ENCODE measurements at places on chromosomes 16 and 17.
A peak's percentile ranks its signal among the peaks of the same experiment; 100 is the strongest.

DNA sequence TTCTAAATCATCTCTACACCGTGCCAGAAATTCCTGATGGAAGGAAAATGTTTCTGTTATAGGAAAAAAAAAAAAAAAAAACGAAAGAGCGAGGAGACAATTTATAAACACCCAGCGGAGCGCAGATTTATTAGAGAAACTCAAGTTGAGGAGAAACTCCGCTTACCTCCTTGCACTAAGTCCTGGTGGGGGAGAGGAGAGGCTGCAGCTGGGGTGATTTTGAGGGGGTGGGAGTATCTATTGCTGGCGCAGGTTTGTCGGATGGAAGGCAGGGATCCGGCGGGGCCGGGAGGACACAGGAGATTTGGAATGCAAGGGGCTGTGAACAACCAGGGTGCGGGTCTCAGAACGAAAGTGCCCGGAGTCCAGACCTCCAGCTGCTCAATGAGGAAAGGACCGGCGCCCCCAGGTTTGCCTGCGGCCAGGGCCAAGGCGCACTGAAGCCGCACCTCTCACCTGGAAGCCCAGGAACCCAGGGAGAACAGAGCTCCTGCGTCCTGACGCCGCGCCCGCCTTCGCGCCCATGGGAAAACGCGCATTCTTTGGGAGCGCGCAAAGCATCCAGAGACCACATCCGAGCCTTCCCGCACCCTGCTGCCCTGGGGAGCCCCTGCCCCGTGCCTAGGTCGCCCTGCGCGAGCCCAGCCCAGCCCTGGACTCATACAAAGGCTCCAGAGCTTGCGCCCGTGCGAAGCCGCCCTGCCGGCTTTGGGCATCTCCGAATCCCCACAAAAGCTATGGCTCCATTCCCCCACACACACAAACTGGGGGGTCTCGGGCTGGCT lies 2.6 kb upstream of the HOXB8 start:
- no peak for DNase-seq

DNA sequence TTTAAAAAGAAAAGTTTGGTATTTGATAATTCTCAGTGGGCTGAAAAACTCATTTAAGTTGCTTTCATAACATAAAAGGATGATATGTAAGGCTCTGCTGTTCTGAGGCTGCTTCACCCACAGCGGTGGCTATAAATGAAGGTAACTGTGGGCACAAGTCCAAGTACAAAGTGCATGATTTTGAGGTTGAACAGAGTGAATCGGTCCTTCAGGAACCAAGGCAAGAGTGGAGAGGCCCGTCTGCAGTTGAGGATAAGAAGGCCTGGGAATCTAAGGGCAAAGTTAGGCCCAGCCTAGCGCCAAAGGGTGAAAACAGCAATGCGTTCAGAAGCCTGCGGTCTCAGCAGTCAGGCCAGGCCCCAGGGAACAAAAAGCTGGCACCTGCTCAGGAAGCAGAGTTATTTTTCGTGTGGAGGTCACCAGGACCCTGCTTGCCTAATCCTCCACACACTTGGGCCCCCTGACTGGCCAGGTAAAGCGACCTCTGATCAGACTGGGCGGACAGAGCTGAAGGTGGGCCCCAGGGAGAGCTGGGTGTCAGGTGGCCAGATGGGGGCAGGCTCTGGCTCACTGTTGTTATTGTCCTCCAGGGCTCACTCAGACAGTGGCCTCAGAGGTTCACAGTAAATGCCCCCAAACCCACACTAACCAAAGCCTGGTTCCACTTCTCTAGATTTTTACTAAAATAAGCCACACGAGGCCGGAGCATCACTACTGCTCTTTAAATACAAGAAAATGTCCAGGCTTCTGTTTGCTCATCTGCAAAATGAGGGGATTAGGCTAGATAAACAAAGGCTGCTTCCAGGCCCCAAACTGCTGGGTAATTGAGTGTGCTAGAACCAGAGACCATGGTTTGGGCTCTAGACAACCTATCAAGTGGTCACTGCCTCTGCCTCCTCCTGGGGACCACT lies 46.5 kb downstream of the TEX2 start:
- no peak for DNase-seq

DNA sequence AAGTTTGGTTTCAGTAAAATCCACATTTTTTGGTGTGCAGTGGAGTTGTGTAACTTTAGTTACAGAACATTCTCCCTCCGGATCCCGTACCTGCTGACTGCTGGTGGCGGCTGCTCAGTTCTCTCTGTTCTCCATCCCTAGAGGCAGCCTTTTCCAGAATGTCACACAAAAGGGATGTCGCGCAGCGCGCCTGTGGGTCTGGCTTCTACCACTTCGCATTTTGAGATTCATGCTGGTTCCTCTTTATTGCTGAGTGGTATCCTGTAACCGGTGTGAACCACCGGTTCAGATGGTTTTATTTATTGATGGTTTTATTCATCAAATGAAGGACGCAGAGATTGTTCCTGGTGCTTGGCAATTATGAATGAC lies 981 bp upstream of the CEP131 start:
- no peak for DNase-seq

- DNase-seq: no peak
Measured at GRCh38 chr17:33745047-33745760, 452.1 kb upstream of the ASIC2 start.

- DNase-seq: no peak
Measured at GRCh38 chr16:52251495-52251894, 295.4 kb downstream of the TOX3 start.

GRCh38 chr17:40090237-40091119 lies 9.9 kb downstream of the NR1D1 start:
- DNase-seq: no peak

GRCh38 chr17:11240041-11240840 lies 772 bp upstream of the SHISA6 start:
- DNase-seq: peak; percentile 32

DNA sequence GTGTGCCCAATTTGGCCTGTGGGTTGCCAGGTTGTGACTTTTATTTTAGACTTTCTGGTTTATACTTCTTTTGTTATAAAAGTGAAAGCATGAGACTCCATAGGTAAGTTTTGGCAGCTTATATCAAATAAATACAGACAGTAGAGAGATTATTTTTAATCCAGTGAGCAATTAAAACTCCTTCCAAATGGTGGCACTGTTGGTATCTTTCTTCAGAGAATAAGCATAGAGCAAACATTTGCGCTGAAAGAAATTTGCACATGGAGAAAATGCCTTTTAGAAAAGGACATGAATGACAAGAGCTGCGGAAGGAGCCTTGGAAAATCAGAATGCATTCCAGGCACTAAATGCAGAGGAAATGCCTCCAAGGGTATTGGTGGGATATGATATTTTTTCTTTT lies 46.1 kb upstream of the DNAJA2 start:
- DNase-seq: no peak

- DNase-seq: no peak
Measured at GRCh38 chr17:69227541-69227940, 1.1 kb downstream of the ABCA10 start.

DNA sequence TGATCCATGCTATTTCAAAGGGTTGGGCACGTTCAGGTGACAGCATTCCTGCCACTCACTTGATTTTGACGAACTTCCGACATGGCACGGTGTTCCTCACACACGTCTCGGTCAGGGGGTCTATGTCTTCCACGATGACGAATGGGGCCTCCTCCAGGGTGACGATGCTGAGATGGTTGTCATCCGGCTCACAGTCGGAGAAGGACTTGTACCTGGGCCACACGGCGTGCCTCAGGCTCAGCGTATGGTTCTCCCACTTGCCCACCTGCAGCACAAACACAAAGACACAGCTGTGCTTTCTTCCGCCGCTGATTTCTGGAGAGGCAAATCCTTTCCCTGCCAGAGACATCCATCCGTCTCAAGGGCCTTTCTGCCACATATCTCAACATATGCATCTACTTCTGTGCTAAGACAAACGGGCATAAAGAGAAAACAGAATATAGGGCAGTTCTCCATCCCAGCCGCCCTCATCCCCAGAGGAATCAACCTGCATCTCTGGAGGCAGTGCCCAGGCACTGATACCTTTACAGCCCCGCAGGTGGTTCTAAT lies 332.5 kb downstream of the GRIN2A start:
- no peak for DNase-seq

- DNase-seq: no peak
Measured at GRCh38 chr16:70304892-70305448, 6.0 kb downstream of the DDX19B start.

DNA sequence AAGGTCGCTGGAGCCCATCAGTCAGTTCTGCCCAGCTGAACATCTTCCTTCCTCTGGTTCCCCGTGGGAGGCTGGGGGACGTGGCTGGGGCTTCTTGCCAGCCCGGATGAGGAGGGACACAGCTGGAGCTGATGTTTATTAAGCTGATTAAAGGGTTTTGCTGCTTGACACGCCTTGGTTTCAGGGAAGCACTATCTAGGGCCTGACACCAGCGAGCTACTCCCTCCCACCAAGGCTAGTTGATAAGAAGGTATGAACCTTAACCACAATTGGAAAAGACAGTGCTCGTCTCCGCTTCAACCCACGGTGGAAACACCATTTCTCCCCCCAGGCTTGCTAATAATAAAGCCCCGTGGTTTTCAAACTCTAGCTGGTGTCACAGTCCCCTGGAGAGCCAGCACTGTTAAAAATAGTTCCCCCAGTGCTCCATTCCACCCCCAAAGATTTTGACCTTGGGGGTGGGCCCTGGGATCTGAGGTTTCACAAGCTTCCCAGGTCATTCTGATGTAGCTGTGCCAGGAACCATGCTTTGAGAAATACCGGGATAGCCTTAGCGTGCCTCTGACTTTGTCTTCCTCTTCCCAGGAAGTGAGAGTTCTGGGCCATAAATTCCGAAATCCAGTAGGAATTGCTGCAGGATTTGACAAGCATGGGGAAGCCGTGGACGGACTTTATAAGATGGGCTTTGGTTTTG lies 5.5 kb downstream of the DHODH start:
- DNase-seq: no peak

DNA sequence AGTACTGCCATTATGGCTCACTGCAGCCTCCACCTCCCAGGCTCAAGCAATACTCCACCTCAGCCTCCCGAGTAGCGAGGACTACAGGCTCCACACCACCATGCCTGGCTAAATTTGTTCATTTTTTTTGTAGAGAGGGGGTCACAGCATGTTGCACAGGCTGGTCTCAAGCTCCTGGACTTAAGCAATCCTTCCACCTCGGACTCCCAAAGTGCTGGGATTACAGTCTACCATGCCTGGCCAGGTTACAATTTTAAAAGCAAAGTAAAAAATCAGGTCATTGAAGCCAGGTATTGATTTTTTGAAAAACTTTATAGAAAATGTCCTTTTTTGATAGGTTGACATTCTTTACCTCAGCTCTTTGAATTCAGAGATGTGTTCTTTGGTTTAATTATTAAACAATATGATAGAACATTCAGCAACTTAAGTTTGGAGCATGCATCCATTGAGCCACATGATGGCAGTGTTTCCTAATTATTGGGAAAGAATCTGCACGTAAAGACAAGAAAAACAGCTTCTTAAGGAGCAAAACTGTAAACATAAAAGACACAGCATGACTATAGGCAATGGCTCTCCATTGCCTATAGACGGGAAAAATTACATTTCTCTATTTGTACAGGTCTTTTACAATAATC lies 1.7 kb upstream of the SLC16A11 start:
- DNase-seq: peak; percentile 33

DNA sequence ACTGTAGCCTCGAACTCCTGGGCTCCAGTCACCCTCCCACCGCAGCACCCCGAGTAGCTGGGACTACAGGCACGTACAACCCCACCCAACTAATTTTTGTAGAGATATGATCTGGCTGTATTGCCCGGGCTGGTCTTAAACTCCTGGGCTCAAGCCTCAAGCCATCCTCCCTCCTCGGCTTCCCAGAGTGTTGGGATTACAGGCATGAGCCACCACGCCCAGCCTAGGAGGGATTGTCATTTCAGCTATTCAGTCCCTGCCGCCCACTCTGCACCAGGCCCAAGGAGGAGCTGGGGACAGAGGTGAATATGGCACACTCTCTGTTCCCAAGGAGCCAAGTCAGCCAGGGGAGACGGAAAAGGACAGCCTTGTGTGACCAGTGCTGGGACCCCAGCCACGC lies 256.2 kb downstream of the PARN start:
- no peak for DNase-seq

DNA sequence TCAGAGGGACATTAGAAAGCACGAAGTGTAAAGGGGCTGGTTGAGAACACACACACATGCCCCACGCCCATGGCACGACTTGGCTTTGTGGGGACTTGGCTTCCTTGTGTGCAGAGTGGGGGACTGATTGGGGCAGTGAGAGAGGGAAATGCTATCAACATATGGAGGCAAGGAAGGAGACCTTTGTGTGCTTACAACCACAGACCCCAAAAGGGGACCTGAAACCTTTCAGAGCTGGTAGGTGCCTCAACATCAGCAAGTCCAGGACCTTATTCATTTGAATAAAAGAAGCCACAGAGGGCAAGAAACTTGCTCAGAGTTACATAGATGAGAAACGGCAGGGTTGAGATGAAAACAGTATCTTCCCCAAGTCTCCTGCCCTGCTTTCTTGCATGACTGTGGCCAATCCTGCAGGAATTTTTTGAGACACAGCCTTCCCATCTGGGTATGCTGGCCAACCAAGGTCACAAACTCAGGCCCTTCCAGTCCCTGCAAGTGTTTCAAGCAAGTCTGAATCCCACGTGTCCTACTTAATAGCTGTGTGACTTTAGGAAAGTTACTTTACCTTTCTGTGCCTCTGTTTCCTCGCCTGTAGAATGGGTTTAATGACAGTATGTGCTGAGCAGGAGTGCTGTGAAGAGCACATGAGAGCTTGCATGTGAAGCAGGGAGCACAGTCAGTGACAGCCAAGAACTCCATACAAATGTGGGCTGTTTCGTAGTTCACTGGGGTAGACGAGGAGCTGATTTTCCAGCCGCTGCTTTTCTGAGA lies 26.2 kb downstream of the C16orf78 start:
- DNase-seq: no peak

GRCh38 chr17:71980171-71980570 lies 140.6 kb upstream of the SOX9 start:
- DNase-seq: no peak

DNA sequence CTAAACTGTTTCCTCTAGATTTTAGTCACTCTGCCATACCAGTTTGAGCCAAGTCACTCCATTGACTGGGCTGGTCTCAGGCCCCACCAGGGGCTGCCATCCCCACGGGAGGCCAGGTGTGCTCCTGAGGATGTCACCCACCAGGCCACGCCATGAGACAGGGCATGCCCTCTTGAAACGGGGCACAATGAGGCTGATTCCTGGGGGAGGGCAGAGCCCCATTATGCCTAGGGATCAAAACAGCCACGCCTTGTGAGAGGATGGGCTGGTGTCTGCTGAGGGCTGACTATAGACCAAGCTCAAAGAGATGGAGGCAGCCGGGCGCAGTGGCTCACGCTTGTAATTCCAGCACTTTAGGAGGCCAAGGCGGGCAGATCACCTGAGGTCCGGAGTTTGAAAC lies 21.5 kb downstream of the GINS2 start:
- no peak for DNase-seq

DNA sequence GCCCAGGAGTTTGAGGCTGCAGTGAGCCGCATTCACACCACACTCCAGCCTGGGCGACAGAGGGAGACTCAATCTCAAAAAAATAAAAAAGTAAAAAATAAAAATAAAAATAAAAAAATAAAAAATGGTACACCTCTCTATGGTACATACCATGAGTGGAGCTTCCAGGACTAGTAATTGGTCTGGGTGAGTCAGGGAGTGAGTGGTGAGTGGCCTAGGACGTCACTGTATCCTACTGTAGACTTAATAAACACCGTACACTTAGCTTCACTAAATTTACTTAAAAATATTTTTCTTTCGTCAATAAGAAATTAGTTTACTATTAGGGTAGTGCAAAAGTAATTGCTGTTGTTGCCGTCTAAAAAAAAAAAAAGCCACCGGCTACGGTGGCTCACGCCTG lies 9.0 kb downstream of the CDH5 start:
- no peak for DNase-seq
